ENCODE measurements at places on chromosomes 12 and 14.

- DNase-seq = no peak
Measured at GRCh38 chr12:19869413-19869812, 430.1 kb downstream of the AEBP2 start.

DNA sequence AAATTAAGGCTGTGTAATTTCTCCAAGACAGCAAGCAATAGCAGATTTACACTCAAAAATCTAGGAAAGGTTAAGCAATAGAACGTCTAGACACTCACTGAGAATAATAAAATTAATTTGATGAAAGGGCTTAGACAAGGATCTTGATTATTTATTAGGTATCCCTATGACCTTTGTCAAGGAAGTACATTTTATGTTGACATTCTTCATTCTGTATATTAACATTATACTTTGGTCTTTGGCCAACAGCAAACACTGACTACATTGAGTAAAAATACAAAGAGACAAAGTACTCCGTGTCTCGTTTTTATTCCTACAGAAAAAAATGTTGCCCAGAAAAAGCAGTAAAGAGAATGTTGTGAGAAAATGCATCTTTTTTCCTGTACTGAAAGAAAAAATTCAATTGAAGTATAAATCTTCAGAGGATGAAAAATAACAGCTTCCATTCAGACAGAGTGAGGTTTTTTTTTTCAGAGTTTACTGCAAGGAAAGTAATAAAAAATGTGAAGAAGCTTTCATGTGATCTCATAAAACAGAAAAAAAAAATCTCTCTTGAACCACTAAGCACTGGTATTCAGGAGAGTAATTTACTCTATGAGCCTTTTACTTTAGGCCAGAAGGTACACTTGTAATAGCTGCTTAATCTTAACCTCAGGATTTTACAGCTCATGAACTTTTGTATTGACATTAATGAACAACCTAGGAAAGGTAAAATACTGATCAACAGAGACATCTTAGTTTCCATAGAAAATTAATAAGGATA lies 605.0 kb downstream of the FSCB start:
- no peak for DNase-seq

DNA sequence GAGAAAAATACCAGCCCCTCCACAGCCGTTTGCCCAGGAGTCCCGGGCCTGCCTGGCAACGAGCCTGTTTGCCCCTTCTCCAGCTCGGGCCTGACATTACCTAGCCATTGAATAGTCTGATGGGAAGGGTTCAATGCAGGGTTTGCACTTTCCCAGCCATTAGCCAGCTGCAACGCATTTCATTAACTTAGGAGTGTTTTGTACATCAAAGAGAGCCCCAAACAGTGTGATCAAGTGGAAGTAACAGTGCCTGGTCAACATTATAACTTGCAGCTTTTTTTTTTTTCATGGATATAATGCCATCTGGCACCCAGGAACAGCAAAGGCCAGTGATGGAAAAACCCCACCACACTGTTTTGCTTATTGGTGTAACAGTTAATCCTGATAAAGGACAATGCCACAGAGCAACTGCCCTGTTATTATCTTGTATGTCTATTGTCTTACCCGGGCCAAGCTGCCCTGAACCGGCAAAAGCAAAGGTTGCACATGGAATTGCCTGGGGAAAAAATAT lies 38.0 kb downstream of the BTG1 start:
- DNase-seq = peak; percentile 30

DNA sequence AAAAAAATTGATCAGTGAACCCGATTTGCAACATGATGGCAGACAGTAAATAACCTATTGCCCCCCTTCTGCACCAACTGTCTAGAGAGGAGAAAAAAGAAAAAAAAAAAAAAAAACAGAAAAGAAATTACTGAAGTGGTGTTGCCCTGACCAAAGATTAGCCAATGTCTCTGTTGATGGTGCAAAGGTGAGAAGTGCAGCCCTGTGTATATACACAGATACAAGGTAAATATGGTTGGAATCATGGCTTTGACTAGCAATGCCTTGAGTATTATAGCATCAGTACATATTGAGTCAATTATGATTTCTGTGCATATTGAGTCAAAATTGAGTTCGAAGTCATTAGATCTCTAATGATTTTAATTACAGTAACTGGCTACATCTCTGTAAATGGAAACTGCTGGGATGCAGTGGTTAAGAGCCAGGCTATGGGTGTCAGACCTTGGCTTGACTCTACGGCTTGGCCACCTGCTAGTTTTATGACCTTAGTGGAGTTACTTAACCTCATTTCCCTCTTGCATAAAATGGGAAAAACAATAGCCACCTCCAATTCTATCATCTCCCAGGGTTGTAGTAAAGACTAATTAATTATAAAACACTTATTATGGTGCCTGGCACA lies 51.0 kb downstream of the EGLN3 start:
- DNase-seq = no peak

GRCh38 chr12:108305520-108305919 lies 33.6 kb downstream of the CMKLR1 start:
- no peak for DNase-seq

DNA sequence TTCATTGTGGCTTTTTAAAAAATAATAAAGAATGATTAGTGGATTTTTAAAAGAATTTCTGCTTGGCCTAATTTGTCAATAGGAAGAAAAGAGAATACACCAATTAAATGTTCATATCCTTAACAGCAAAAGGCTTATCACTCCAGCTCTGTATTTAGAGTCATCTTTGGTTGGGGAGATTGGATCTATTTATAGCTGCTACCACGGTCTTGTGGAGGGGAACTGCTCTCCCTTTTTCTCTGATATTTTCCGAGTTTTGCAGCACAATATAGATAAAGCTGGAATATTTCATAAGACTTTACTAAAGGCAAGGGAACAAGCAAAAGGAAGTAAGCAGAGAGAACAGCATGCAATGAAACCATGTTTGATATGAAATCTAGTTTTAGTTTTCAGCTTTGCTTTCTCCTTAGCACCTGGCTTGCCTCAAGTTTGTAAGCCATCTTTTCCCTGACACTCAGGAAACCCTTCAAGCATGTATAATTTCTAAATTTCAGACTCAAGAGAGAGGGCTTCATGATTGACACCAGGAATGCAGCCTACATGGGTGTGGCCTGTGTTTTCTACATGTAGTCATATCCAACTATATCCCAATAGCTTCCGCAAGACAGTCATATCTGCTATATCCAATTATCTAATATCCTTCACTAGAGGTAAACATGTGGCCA lies 35.2 kb downstream of the BRMS1L start:
- no peak for DNase-seq

- DNase-seq = no peak
Measured at GRCh38 chr14:71539650-71540285, 392.5 kb upstream of the RGS6 start.

GRCh38 chr14:103994535-103995184 lies 52.3 kb upstream of the RD3L start:
- DNase-seq = no peak

DNA sequence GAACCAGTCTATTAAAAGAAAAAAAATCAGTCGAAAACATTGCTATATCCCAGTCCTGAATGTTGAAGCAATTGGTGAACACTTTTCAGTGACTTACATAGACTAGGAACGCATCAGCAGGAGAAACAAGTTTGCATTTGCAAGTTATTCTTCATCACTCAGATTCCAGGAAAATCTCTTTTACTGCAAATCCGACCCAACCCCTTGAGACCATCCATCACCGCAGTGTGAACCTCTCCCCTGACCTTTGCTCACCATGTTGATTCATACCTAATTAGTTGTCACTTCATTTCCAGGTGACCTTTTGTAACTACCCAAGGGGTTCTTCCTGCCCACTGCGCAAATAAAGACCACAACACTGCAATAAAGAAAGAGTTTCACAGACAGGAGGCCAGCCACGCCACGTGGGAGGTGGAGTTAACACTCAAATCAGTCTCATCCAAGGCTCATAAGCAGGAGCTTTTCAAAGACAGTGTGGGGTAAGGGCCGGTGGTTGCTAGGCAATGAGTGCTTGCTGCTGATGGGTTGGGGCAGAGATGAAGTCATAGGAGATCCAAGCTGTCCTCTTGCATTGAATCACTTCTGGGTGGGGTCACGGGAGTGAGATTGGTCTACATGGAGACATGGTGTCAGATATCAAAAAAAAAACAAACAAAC lies 241.3 kb upstream of the TMEM132C start:
- DNase-seq = no peak

DNA sequence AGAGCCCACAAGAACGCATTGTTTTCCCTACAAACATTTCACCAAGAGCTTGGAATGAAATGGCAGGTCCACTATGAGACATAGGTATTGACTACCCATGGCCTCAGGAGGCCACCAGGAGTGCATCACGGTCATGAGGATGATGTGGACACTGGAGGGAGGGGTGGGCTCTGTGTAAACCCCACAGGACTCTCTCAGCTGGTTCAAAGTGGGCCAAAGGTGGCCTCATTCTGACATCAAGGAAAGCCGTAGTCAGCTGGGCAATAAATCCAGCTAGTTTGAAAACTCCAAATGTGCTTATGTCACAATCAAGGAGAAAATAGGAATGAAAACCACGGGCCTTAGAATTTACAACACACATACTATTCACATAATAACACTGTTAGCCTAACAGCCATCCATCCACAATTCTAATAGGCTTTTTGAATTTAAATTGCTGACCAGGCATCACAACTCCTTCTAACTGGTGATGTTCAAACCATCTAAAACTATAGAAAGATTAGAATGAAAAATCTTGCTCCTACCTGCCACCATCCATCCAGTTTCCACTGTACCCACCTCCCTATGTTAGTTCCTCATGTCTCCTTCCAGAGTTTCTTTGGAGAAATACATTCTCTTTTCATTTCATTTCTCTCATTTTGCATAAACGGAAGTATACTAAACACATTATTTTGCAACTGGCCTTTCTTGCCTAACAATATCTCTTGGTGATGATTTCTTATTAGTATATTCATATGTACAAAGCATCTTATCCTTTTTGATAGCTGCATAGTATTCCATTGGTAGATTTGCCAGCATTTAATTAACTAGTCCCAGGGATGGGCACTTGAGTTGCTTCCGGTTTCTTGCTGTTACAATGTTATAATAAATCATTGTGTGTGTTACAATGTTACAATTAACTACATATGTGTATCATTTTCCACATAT lies 21.5 kb downstream of the CMKLR1 start:
- DNase-seq = no peak

GRCh38 chr12:28086521-28087155 lies 103.6 kb upstream of the CCDC91 start:
- no peak for DNase-seq

GRCh38 chr14:22555384-22556011 lies 33.5 kb downstream of the DAD1 start:
- no peak for DNase-seq

- DNase-seq = no peak
Measured at GRCh38 chr14:102317564-102318248, 1.8 kb upstream of the ZNF839 start.

GRCh38 chr12:29838768-29839167 lies 55.0 kb upstream of the TMTC1 start:
- no peak for DNase-seq

GRCh38 chr12:131916306-131917138 lies 12.6 kb upstream of the PUS1 start:
- DNase-seq = no peak

GRCh38 chr12:40312982-40313576 lies 88.3 kb downstream of the LRRK2 start:
- no peak for DNase-seq

DNA sequence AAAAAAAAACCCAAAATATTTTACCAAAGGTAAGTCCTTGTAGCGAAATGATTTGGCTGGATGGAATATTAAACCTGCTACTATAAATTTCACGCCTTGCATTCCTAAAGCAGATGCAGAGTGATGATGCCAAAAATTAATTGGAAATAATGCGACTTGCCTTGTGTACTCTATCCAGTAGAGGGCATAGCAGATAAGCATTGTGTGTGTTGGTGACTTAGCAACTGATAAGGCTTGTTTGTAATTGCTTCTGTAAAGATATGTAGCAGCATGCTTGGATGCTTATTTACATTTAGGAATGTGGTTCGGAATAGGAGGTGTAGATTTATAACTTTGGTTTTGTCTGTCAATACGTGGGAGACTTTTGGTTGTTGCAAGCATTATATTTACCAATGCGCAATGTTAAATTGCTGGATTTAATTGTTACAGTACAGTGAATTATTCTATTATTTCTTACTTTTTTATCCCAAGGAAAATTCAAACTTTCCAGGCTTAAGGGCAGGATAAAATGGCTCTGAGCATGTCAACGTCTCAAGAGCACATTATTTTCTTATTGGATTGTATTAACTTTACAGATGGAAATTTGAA lies 80.5 kb downstream of the TMEM260 start:
- DNase-seq = peak; percentile 72

- DNase-seq = no peak
Measured at GRCh38 chr14:51145246-51145645, 50.3 kb upstream of the TRIM9 start.

DNA sequence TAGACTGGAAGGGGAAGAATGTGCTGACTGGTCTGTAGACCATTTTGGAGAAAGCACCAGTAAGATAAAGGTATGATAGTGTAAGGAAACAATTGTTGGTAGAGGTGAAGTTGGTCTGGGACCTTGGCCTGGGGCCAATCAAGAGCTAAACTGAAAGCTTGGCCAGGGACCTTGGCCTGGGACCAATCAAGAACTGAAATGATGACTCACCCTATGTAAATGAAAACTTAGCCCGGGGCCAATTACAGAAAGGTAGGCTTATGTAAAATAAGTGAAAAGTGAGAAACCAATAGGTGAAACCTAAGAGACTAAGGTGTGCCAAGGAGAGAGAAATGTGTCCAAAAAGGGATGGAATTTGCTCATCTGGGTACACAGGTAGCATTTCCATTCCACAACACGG lies 776.0 kb downstream of the C12orf50 start:
- no peak for DNase-seq

DNA sequence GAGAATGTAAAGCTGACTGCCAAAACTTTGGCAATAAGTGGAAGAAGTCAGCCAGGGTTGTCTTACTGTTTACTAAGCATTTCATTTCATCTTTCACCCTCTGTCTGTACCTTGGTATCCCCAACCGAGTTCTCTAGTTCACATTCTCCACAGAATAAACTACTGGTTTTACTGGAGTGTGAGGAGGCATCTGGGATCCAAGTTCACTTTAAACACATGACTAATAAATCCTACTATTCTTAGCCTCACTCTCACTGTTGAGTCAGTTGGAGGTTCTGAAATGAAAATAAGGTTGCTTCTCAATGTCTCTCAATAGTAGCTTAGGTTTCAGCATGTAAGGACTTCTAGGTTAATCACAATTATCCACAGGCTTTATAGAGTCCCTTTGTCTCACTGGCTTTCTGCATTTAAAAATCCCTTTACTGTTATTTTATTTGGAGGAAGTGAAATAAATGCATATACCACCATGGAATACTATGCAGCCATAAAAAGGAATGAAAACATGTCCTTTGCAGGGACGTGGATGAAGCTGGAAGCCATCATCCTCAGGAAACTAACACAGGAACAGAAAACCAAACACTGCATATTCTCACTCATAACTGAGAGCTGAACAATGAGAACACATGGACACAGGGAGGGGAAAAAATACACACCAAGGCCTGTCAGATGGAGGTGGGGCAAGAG lies 95.8 kb downstream of the EPS8 start:
- DNase-seq = no peak

GRCh38 chr14:64410084-64410774 lies 22.1 kb downstream of the MTHFD1 start:
- peak; percentile 32 for DNase-seq

Measured in D341Med (cell line).